ENCODE measurements at places on chromosomes 2 and 18.

GRCh38 chr2:190938771-190939335, 58.2 kb downstream of the GLS start:
- no peak for DNase-seq

GRCh38 chr2:763766-764525, 86.7 kb upstream of the TMEM18 start:
- no peak for DNase-seq

DNA sequence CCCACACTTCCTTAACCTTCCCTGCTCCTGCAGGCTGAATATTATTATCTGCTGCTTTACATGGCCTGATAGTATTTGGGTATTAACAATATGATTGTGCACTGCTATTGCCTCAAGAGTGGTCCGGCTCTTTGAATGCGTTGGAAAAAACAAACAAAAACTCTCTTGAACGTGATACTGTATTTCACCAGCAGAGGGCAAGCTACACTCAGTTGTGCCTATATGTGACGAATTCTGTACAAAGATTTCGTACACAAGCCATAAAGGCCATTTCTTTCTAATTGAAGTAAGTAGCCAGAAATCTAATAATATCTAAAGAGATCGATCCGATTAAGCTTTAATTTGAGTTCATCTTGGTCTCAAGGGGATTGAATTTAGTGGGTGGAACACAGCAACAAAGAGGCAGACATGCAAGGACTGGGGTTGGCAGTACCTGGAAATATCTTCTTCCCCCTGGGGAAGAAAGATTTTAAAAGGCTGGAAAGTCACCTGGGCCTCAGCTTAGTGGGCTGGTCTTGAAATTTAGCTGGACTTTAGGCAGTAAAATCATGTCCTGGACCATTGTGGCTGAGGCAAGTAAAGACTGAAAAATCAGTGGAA, 49.3 kb upstream of the RAB6D start:
- DNase-seq = peak; percentile 8

- DNase-seq = no peak
Measured at GRCh38 chr18:13369353-13369752, 150.8 kb downstream of the LDLRAD4 start.

- DNase-seq = no peak
Measured at GRCh38 chr18:25464227-25464626, 112.3 kb upstream of the ZNF521 start.

DNA sequence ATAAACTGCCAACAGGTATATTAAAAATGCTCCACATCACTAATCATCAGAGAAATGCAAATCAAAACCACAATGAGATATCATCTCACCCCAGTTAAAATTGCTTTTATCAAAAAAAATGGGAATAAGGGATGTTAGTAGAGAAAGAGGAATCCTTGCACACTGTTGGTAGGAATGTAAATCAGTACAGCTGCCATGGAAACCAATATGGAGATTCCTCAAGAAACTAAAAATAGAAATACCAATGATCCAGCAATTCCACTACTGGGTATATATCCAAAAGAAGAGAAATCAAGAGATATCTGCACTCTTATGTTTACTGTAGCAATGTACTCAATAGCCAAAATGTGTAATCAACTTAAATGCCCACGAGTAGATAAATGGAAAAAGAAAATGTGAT, 40.6 kb downstream of the ZRANB3 start:
- no peak for DNase-seq

DNA sequence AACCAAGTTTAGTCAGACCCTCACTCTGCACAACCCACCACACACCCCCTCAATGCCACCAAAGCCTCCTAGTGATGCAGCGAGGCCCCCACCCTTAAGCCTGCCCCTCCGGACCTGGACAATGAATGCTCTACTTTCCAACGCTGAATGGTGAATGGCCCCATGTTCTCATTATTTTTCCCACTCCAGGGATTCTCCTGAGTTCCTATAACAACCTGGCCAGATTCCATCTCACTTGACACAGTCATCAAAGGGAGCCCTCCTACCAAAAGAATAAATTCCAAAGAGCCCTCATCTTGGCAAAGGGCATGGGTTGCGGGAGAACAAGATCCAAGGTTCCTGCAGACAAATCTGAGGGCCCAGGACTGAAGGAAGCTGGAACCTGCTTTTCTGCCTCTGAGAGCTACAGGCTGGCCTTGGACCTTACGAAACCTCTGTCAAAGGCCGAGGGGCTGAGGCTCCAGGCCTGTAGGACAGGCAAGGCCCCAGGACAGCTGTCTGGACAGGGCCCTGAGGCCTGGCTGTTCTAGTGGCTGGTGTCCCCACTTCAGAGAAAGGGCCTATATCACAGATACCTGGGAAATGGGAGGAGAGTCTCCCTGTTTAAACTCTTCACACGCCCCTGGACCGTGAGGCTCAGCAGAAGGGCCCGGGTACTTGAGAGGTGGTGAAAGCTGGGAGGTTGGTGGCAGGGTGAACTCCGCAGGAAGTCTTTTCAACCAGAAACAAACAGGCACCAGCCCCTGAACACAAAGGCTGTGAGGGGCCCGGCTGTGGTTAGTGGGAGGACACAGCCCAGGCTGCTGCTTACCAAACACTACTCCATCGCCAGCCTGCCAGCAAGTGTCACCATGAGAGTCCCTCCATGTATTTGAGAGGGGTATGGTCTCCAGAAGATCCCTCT, 27.3 kb downstream of the SFXN5 start:
- DNase-seq = no peak

GRCh38 chr18:27419646-27420045, 234.5 kb upstream of the CHST9 start:
- no peak for DNase-seq

- no peak for DNase-seq
Measured at GRCh38 chr18:60585670-60586069, 213.1 kb upstream of the MC4R start.

DNA sequence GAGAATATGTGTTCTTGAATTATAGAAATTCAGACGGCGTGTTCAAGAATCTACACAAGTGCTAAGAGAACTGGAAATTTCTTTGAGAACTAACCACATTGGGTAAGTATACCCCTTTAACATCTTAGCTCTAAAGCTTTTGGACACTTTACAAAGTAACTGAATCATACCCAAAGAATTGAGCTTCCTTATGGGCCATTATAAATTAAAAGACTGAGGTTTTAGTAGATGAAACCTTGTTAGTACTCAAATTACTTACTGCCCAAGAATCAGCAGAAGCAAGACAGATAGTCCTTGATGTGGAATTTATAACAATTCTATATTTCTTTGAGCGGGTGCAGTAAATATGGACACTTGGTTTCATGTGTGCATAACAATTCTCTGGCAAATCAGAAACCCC, 168.3 kb downstream of the PRPF40A start:
- no peak for DNase-seq

GRCh38 chr2:58918141-58918540, 677.0 kb upstream of the FANCL start:
- no peak for DNase-seq

DNA sequence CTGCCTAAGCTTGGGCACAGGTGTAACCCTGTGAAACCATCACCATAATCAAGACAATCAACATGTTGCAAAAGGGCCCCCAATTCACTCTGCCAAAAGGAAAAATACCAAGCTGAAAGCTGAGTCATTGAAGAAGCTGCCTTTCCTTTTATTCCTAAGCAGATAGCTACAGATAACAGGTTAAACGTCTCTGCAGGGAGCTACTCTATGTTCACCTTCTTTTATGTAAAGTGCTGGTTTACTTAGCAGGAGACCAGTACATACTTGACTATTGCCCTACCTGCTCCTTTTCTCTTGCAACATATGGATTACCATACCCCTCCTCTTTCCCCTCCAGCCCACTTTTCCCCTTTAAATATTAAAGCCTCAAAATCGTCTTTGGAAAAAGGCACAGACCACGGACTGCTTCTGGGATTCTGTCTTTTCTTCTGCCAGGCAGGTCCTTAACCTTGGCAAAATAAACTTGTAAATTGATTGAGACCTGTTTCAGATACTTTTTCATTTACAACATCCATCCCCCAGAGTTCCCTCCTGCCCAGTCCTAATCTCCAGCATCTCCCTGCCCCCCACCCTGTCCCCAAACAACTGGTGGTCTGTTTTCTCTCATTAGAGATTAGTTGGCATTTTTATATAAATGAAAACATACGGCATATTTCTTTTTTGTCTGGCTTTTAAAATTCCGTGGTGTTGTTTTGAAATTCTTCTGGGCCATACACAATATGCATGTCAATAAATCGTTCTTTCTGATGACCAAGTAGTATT, 37.8 kb upstream of the LDLRAD4 start:
- no peak for DNase-seq

DNA sequence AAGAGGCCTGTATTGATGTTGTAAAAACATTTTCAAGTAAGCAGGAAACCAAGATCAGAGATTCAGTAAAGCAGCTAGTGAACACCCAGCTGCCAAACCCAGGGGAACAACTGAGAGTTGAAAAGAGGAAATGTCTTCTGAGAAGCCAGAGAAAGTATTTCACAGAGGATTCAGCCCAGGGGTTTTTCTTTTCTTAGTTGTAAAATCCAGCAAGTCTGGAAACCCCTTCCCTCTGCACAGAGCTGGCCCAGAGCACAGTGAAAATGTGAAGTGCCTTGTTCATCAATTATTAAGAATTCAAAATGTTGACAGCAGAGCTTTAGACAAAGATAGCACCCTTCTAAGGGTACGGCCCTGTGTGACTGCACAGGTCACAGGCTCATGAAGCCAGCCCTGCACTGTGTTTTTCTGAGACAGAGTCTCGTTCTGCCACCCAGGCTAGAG, 28.4 kb downstream of the AFF3 start:
- DNase-seq = no peak

GRCh38 chr2:905091-905832, 45.4 kb upstream of the SNTG2 start:
- no peak for DNase-seq

- DNase-seq = no peak
Measured at GRCh38 chr2:156147594-156148330, 184.8 kb downstream of the NR4A2 start.

GRCh38 chr2:53865962-53866361, 6.2 kb upstream of the GPR75 start:
- DNase-seq = no peak

DNA sequence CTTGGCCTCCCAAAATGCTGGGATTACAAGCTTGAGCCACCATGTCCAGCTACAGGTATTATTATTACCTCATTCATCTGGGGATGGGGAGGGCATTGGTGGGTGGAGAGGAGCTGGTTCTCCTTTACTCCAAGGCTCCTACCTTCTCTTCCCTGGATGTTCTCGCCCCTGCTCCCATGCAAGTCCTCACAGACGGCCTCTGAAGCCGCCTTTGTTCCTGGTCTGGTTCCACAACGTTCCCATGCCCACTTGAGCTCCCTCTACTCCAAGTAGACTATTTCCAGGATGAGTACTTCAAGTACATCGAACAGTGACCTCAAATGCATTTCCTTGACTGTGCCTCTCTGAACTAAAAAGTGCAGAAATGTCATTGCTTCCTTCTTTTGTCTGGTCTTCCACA, 3.2 kb upstream of the SLC20A1 start:
- no peak for DNase-seq
